ENCODE measurements at places on chromosomes 1 and 21.

DNA sequence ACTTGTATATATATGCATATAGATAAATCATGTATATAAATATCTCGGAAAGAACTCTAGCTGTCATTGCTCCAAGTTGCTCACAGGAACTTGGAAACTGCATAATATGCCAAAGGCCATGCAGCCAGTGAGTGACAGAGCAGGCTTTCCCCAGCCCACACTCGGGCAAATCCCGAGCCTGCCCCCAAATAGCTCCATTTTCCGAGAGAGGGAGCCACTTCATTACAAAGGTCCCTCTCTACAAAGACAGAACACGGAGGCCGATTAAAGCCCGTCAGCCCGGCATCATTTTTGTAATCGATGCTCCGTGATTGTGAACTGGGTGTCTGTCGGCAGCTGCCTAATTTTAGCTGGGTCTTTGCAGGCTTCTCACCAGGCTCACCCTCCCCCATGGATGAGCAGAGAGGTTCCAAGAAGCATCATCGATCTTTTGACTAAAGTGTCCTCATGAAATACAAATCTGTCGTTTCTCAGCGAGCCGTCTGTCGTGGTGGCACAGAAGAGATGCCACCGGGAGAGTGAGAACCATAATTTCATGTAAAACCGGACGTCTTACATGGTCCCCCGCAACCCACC is 663.9 kb downstream of the PTPRU start:
- no peak for DNase-seq

DNA sequence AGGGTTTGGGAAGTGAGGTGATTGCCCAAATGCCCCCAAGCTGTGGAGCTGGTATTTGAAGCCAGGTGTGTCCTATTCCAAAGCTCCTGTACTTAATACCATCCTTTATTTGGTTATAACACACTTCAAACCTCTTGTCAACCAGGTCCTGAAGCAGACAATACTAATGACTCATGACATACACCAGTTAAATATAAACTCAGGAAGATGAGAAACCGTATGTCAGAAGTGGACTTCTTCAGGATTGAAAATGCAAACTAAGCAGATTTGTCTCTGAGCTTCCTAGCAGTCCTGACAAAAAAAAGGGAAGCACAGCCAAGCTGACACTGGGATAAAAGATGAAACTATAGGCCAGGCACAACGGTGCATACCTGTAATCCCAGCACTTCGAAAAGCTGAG is 70.6 kb downstream of the ALPL start:
- no peak for DNase-seq

DNA sequence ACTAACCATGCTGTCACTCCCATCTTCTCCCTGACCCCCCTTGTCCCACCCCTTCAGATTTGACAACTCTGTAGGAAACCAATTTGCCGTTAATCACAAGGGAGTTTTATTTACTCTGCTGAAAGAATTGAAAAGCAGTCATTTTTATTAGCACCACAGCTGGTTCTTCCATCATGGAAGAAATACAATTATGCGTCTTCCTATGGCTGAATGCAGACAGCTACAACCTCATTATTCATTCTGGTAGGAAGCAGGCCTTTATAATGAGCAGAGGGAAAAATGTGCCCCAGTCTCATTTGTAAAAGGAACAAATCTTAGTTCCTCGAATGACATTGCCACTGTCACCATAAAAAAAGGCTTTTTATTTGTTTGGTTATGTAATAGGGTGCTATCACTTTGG is 35.2 kb downstream of the JUN start:
- no peak for DNase-seq

DNA sequence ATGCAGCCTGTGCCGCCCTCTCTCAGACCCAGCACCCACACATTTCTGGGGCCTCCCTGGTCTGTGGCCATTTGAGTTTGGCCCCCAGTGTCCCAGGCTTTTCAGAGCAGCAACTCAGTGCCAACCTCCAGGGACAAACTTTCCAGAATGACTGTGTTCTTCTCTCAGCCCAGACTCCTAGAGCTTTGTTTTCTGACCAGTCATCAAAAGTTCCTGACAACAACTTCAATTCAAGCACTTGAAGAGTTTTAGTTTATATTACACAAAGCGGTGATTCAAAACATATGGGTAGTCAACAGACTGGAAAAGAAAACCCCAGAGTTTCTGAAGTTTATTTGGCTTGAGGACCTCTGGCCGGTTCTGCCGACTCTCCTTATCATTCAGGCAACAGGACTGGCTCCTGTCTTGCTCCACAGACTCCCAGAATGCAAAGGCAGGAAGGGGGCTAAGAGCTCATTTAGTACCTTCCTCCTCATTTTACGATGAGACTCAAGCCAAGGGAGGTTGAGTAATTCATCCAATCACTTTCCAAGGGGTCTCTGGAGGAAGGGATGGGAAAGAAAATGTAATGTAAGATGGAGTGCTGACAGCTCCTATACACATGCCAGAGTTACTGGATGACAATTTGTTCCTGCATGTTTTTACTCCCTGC is 27.0 kb upstream of the TIAM1 start:
- DNase-seq, result no peak

- no peak for DNase-seq
These were observed 61.0 kb downstream of the B3GALT5 start for GRCh38 chr21:39673736-39674135.

GRCh38 chr1:198455966-198456365 is 84.5 kb downstream of the ATP6V1G3 start:
- no peak for DNase-seq

DNA sequence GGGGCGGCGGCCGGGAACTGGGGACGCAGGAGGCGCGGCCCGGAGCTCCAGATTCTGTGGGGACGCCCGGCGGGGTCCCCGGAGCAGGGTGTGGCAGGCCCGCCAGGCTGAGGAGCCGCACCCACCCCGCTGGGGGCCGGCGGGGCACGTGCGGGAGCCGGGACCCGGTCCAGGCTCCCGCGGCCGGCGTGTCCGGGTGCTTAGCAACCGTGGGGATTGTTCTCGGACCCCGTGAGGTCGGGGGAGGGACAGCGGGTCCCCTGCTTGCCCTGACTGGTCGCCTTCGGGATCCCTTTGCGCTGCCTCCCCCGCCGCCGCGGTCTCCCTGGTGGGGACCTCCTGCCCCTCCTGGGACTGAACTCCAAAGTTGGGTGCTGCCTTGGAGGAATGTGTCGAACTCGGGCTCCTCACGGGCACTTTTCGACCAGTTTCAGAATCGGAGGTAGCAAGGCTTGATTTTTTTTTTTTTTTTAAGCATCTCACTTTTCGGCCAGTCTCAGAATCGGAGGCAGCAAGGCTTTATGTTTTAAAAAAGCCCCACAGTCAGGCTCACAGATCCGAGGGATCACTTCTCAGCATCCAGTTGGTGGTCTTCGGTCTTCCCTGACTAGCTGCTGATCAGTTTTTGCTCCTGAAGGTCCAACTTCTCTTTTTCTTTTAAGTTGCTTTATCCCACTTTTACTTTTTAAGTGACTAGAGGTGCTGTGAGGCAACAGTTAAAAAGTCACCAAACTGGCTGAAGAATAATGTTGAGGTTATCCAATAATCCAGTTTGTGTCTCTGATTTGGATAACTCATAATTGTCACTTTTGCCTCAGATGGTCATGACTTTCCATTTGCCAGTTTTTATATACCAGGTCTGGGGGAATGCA is 648 bp downstream of the FAM76A start:
- DNase-seq, result peak; percentile 64

DNA sequence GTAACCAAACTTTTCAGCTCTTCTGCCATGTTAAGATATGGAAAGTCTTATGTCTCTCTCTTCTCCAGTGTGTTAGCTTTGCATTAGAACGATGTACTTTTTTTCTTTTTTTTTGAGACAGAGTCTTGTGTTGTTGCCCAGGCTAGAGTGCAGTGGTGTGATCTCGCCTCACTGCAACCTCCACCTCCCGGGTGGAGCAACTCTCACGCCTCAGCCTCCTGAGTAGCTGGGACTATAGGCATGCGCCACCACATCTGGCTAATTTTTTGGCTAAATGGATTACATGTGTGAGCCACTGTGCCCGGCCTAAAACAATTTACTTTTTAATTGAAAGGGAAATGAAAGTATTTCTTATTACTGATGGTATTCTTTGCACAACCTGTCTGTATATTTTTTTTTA is 35.8 kb downstream of the SPEN start:
- no peak for DNase-seq

- no peak for DNase-seq
These were observed 68.5 kb downstream of the SLC19A1 start for GRCh38 chr21:45473496-45474322.

DNA sequence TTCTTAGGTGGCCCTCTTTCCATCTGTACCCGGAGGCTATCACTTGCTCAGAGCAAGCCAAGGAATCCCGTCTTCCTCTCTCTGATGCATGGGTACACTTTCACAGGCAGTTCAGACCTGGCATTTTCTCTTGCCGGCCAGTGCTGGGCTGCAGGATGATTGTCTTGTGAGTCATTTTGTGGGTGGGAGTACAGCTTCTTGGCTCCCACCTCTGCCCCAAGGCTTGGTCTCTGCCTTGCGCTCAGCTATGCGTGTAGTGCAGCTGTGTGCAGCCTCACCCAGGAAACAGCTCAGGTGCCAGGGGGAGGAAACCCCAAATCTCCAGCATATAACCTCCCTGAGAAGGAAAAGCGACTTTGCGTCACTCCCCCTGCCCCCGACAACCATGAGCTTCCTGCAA is 3.9 kb upstream of the AJAP1 start:
- no peak for DNase-seq

GRCh38 chr1:152783095-152783494 is 3.0 kb upstream of the LCE1E start:
- DNase-seq, result no peak

DNA sequence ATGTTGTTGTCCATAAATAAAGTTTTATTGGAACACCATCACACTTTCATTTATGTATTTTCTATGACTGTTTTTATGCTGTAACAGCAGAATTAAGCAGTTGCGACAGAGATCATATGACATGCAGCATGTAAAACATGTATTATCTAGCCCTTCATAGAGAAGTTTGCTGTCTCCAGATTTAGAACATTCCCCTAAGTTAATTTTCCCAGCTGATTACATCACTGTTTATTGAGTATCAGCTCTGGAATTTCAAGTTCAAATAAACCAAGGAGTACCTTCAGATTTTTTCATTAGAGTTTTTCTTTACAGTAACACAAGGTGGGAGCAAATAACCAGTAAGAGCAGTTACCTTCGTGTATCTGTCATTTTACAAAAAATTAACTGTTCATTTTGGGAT is 792.8 kb downstream of the USP25 start:
- no peak for DNase-seq

DNA sequence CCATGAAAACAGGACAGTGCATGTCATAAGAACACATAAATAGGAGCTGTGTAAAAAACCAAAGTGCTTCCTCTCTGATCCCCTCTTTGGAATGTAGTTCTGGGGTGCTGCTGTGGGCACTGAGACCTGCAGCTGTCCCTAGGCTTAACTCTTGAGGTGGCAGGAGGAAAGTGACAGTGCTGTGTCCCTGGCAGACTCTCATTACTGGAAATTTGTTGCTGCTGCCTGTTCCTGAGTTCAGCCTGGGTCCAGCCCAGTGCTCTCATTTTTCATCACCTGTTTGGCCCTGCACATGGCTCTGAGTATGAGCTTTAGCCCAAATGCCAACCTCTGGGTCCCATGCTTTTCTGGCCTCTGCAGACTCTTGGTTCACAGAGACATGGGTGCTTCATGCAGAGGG is 329.3 kb downstream of the DSCAM start:
- no peak for DNase-seq

- DNase-seq, result no peak
These were observed 201.1 kb downstream of the PRDM2 start for GRCh38 chr1:13901039-13901438.

- peak; percentile 67 for DNase-seq
These were observed 7.8 kb upstream of the CHI3L2 start for GRCh38 chr1:111219557-111220286.

DNA sequence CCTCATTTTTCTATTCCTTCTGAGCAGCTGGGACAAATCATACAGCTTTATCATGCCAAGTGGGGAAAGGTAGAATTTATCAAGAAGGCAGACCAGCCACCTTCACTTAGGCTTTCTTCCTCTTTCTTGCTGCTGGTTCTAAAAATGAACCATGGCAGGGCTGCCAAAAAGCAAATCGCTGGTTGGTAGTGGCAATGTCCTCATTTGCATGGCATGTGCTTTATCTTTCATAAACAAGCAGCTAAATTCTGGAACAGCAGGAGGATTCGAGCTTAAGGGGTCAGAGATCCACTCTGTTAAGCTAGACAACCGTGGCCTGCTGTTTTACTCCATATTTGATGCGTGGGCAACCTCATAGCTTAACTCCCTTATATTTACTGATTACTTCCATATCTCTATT is 91.3 kb downstream of the RPE65 start:
- DNase-seq, result no peak

DNA sequence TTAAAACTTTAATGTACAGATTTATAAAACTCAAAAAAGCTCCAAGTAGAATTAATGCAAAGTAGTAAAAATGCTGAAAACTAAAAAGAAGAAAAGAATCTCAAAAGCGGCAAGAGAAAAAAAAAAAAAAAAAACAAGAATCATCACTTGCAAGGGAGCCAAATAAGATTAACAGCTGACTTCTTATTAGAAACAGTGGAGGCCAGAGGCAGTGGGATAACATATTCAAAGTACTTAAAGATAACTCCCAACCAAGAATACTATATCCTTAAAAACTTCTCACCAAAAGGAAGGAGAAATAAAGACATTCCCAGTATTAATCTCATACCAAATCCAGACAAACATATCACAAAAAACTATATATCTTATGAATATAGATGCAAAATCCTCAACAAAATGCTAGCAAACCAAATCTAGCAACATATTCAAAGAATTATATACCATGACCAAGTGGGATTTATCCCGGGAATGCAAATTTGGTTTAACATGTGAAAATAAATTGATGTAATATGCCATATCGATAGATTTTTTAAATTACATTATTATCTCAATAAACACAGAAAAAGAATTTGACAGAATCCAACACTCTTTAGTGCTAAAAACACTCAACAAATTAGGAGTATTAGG is 62.7 kb downstream of the CAMK2N1 start:
- no peak for DNase-seq

GRCh38 chr1:185969028-185969427 is 234.8 kb downstream of the HMCN1 start:
- DNase-seq, result no peak

DNA sequence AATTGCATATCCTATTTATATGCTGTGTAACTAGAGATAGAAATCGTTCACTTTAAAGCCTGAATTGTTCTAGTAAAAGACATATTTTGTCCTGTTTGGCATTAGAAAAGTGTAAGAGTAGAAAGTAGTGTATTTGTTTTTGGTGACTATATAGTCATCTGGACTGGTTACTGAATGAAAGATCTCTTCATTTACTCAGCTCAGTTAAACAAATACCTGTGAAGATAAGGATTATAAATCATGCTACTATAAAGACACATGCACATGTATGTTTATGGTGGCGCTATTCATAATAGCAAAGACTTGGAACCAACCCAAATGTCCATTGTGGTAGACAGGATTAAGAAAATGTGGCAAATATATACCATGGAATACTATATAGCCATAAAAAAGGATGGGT is 125.1 kb downstream of the PLA2G4A start:
- no peak for DNase-seq

GRCh38 chr1:42260376-42261070 is 74.5 kb downstream of the FOXJ3 start:
- DNase-seq, result no peak

- DNase-seq, result no peak
These were observed 9.0 kb downstream of the TBX15 start for GRCh38 chr1:118978914-118979701.

- peak; percentile 82 for DNase-seq
These were observed 2.8 kb downstream of the KCNJ9 start for GRCh38 chr1:160083968-160084770.

Data from stimulated activated CD8-positive, alpha-beta memory T cell treated with anti-CD3 and anti-CD28 coated beads, Interleukin-4, amount 100 ng/mL, for 48 hours (primary cell).